Uterine smooth muscle cell (primary cell): ENCODE measurements at places on chromosomes 2 and 18. TPM values are rescaled to one million over a fixed set of nuclear protein-coding genes. Genes with fewer than 3 reads are reported as not detected.

The KIAA2012 gene
- not detected in 2 replicates for total RNA-seq

The AQP12A gene
- not detected in 2 replicates for total RNA-seq

The REG1B gene
- not detected in 2 replicates for total RNA-seq

The SKOR2 gene
- not detected in 2 replicates for total RNA-seq

The CAPN14 gene
- 0.11 and 0.12 TPM in 2 replicates for total RNA-seq

The CCDC74B gene
- total RNA-seq, result 7.5 and 9.8 TPM in 2 replicates

The RAX gene
- total RNA-seq, result not detected in 2 replicates

The SPP2 gene
- total RNA-seq, result not detected in 2 replicates

The NLRC4 gene
- not detected in 2 replicates for total RNA-seq

The NT5DC4 gene
- 0.11 TPM in 1 of 2 replicates, not detected in the other for total RNA-seq

The HK2 gene
- total RNA-seq, result 43.2 and 55.9 TPM in 2 replicates

The KCNIP3 gene
- 4.2 and 4.9 TPM in 2 replicates for total RNA-seq

The MAP3K19 gene
- total RNA-seq, result not detected in 2 replicates

The SULT1C4 gene
- 0.75 TPM in 1 of 2 replicates, not detected in the other for total RNA-seq

The RAMP1 gene
- 13.1 and 40.0 TPM in 2 replicates for total RNA-seq

The PLGLB2 gene
- total RNA-seq, result 0.33 and 2.1 TPM in 2 replicates

The CLEC4F gene
- total RNA-seq, result not detected in 2 replicates

The SLC11A1 gene
- total RNA-seq, result 0.11 and 0.25 TPM in 2 replicates

The ICA1L gene
- 6.2 and 6.4 TPM in 2 replicates for total RNA-seq

The CFAP221 gene
- total RNA-seq, result 0.12 TPM in 1 of 2 replicates, not detected in the other

The CD8A gene
- total RNA-seq, result not detected in 2 replicates

The MROH2A gene
- total RNA-seq, result not detected in 2 replicates

The ZNF24 gene
- total RNA-seq, result 38.5 and 43.2 TPM in 2 replicates

The CCBE1 gene
- total RNA-seq, result 13.8 and 21.2 TPM in 2 replicates

The B4GALT6 gene
- 6.2 and 6.6 TPM in 2 replicates for total RNA-seq

The ALPI gene
- not detected in 2 replicates for total RNA-seq

The TMEFF2 gene
- total RNA-seq, result 0.22 TPM in 1 of 2 replicates, not detected in the other

The MARCO gene
- not detected in 2 replicates for total RNA-seq

The IL36B gene
- not detected in 2 replicates for total RNA-seq

The CNDP1 gene
- total RNA-seq, result 0.12 TPM in 1 of 2 replicates, not detected in the other

The SAG gene
- total RNA-seq, result not detected in 2 replicates

The TMEM163 gene
- not detected in 2 replicates for total RNA-seq

The CYBRD1 gene
- 82.6 and 192 TPM in 2 replicates for total RNA-seq

The RAPGEF4 gene
- total RNA-seq, result 0.44 and 1.00 TPM in 2 replicates

The PRSS56 gene
- total RNA-seq, result not detected in 2 replicates

The ANKRD62 gene
- total RNA-seq, result not detected in 2 replicates

The INPP5D gene
- total RNA-seq, result 0.11 and 1.6 TPM in 2 replicates

The SRD5A2 gene
- not detected in 2 replicates for total RNA-seq

The TLK1 gene
- total RNA-seq, result 19.1 and 27.0 TPM in 2 replicates

The LDLRAD4 gene
- 0.22 and 1.1 TPM in 2 replicates for total RNA-seq

The LOXHD1 gene
- not detected in 2 replicates for total RNA-seq
